NCI-H345 (cell line): ENCODE measurements at places on chromosomes 2 and 18.
A peak's percentile ranks its signal among the peaks of the same experiment; 100 is the strongest.

GRCh38 chr18:34911661-34912384 lies 129.4 kb upstream of the MAPRE2 start:
- no peak for DNase-seq

- DNase-seq, result no peak
Measured at GRCh38 chr2:73259704-73260337, 24.5 kb downstream of the FBXO41 start.

DNA sequence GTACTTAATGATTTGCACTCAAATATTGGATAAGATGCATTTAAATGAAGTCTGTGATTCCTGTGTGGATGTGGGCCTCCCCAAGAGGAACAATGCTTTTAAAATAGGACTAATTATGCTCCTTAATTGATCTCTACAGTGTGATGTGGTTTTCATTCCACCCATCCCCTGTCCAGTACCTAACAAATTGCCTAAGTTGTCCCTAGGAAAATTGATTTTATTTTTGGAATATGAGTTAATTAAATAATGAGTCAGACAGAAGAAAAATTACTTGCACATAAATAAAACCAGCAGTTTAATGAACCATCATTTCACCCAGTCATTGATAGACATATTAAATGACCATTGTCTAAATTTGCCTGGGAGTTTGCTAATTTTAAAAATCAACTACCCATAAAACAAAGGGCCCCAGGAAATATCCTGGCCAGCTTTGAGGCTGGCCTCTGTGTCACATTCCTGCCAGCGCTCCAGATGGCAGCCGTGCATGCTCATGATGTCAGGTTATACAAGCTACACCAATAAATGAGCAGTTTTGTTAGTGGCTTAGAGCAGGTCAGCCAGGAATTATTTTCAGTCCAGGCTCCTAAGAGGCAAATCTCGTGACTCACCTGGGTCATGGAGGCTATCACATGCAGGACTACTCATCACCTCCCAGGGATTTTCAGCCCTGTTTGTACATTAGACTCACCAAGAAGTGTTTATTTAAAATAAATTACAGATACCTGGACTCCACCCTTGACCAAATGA lies 31.9 kb downstream of the ABHD3 start:
- no peak for DNase-seq

DNA sequence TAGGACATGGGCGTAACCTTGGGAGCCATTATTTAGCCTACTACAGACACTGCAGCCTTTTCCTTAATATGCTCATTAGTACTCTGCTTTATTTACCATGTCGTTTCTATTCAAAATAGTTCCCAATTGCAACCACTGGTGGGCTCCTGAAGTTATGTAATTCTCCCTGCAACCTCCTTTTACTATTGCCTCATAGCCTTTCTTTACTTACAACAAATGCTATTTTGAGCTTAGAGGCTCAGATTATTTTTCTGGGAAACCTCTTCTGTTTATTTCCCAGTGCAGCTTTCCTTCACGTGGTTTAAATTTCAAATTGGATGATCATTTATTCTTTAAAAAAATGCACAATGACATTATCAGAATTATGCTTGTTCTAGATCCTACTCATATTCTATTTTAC lies 492.3 kb upstream of the TMEFF2 start:
- DNase-seq, result no peak

DNA sequence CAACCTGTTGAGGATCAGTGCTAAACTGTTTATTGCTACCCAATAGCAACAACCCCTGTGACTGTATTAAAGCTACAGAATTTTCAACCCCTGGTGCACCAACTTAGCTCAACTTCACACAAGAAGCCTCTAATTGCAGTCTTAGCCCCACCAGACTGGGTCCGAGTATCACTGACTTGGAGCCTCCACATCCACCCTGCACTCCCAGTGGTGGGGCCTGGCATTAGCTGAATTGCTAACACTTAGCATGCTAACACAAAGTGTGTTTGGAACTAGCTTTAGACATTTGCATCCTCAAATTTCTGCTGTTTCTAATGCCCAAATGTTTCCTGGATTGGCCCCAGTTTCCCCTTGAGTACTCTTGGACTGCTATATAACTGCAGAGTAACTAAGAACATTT lies 298.6 kb downstream of the AGPS start:
- no peak for DNase-seq

DNA sequence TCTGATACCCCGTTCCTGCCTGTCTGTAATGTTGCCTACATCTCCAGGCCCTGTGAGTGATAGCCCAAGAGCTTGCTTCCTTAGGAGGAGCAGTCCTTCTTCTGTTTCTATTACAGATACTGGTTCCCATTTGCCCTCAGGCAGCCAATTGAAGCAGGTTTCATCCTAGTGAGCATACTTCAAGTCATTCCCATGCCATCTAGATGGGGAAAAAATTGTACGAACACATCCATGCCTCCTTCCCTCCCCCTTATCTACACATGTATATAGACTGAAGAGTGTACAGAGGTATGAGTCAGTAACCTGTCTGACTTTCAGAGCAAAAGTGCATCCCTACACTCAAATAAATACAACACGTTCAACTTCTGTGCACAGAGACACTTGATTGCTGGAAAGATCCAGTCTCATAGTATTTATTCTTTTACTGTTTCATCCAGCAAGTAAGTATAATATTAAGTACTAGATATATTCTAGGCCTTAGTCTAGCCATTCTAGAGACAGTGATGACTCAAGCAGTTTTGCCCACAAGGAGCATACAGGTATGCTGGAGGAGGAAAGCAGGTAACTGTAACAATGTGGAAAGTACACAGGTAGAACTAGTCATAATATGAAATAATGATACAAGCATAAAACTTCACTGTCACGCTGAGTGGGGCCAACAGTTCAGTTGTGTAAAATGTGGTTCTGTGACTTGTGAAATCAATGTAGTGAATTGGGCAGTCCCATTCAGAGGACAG lies 153.4 kb downstream of the MGAT5 start:
- no peak for DNase-seq

GRCh38 chr2:64336171-64336570 lies 117.8 kb upstream of the LGALSL start:
- no peak for DNase-seq

GRCh38 chr2:117603567-117603966 lies 210.9 kb upstream of the DDX18 start:
- DNase-seq, result peak; percentile 15

DNA sequence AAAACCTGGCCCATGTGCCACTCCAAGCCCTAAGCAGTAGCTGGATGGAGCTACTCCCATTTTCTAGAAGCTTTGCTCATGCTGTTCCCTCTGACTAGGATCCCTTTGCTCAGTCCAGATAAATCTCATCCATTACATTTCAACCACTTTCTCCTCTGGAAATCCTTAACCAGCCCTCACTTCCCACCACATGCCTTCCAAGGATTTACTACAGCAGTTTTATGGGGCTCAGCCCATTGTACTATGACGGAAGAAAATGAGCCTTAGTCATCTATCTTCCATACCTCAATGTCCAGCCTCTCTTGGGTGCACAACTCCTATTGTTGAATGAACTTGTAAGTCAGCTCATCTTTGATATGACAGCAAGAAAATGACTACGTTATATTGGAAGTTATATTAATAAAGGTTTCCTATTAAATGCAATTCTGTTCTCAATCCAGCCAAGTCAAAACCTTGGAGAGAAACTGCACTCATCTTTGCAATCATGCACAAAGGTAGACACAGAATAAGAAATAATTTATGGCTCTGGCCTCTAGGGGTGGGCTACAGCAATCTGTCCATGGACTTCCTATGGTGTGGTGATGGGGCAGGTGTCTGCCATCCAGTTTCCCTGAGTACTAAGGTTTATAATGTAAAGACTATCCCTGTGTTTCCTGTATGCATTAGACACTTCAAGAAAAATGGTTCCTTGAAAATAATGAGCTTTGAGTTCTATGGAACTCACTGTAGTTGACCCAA lies 3.4 kb downstream of the B4GALT6 start:
- peak; percentile 20 for DNase-seq

DNA sequence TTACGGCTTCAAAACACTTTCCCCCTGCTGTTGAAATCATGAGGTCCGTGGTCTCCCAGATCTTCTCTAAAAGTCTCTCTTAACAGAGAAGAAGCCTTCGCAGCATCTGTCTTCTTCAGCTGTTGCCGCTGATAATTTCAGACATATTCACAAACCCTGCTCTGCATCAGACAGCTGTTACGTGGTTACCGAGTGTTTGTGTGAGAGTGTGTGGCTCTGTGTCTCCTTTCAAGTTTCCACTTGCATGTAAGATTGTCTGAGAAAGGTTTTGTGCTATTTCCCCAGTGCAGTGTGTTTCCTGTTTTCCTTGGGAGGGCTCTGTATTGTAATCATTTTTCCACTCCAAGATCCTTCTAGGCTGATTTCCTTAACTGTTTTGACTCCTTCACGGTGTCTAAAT lies 32.8 kb downstream of the MAIP1 start:
- no peak for DNase-seq

- no peak for DNase-seq
Measured at GRCh38 chr2:217297096-217297495, 437.2 kb upstream of the TNP1 start.

DNA sequence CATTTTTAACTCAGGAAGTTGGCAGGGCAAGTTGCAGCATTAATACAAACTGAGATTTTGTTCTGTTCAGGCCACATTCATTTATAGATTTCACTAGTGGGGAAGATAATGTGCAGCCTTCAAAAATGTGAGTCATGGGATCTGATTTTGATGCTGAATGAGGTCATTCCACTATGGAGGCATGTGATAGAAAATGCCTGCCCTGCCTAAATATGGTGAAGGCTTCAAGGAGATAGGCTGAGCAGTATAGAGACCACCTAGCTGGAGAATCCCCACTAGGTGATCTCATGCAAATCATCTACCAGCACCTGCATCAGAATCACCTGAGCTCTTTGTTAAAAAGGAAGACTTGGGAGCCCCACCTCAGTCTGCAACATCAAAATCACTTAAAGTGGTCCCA lies 43.7 kb downstream of the PAX3 start:
- no peak for DNase-seq

DNA sequence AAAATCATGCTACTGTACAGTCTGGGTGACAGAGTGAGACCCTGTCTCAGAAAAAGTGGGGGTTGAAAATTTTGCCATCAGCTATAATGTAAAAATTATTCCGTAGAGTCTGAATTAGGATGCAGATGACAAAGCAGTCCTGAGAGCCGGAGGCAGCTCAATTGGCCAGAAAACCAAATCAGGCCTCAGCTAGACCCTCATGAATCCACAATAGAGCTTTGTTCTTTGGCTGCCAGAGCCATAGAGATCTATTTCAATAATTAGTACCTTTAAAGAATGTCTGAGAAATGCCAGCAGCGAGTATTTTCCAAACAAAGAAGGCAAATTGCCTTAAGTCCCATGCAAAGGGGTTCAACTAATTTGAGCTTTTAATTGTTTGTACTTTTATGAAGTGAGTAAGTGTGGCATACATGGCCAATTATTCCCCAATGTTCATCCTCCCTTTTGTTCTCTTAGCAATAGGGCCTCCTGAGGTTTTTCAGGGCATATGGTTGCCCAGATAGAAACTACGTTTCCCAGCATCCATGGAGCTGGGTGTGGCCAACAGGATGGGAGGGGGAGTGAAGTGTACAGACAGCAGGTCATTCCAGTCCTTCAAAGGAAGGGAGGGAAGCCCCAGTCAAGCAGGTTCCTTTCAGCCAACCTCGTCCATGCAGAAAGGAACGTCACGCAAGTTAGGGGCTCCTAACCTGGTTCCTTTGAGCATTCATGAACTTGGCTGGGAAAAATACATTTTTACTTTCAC lies 211.3 kb upstream of the APCDD1 start:
- no peak for DNase-seq

- DNase-seq, result no peak
Measured at GRCh38 chr18:75252136-75252535, 41.5 kb downstream of the TSHZ1 start.

DNA sequence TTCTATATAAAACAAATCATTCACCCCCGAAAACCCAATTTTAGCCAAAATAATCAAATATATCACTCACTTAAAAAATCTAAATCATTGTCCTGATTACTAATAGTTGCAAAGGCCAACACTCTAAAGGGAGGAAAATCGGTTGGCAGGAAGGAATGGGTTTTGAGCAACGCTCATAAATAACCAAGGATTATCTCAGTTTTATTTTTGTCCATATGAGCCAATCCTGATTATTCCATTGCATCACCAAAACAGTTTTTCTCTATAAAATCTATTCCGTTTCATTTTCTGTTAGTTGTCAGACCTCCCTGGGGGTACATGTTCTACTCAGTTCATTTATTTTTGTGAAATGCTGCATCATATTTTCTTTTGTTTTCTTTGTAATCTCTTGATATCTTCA lies 174.1 kb downstream of the LRATD1 start:
- no peak for DNase-seq

GRCh38 chr2:10260130-10260529 lies 42.6 kb upstream of the HPCAL1 start:
- DNase-seq, result no peak

DNA sequence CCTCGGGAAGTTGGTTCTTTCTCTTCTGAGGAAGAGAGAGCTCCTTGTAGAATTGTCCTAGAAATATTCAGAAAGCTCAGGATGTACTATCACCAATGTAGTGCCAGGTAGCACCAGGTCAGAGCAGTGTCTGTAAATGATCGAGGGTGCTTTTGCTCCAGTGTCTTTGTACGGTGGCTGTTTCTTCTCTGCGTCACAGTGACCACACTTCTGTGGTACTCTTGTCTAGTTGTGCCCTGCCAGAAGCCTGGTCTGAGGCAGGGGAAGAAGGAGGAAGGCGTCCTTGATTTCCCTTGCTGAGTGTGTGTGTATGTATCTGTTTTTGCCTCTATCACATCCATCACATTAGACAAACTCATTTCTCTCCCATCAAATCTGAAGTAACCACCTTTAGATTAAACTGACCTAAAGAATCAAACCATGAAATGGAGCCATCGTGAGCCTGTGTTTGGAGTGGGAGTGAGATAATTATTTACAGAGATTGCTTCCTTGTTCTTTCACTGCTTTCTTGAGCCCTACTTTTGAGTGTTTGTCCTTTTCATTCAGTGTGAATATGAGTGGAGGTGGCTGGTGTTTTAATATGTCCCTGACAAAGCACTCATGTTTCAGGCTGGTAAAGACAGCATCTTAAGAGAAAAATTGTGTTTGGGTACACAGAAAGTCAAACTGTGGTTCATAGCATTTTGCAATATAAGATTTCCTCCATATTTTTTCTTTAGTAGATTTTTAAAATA lies 97.2 kb downstream of the ACOXL start:
- DNase-seq, result no peak

- DNase-seq, result peak; percentile 15
Measured at GRCh38 chr2:167264380-167264779, 376.1 kb downstream of the XIRP2 start.

GRCh38 chr2:20153131-20153851 lies 71.6 kb downstream of the SDC1 start:
- no peak for DNase-seq

DNA sequence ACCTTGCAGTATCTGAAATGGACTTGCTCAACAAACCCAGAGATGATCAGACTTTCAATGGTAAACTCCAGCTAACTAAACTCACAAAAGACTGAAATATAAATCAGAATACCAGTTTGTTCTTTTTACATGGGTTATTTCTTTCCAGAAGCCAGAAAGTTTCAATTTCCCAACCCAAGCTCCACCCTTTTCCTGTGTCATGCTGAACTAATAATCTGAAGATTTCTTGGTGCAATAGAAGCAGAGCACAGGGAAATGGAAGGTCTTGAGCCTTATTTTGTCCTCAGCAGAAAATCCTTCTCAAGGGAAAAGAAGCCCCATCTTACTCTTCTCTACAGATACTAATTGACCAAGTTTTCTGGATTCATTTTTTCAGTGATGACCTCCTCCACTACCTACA lies 93.3 kb upstream of the PAPOLG start:
- DNase-seq, result no peak

GRCh38 chr2:209368406-209368805 lies 55.4 kb upstream of the MAP2 start:
- DNase-seq, result no peak
